ENCODE measurements at places on chromosomes 3 and 15. TPM values are rescaled to one million over a fixed set of nuclear protein-coding genes. Genes with fewer than 3 reads are reported as not detected.

GRCh38 chr3:70072180-70072579, 72.6 kb downstream of the SAMMSON start:
- DNase-seq, result no peak

GRCh38 chr3:129068291-129068886, 7.8 kb downstream of the GP9 start:
- no peak for DNase-seq

DNA sequence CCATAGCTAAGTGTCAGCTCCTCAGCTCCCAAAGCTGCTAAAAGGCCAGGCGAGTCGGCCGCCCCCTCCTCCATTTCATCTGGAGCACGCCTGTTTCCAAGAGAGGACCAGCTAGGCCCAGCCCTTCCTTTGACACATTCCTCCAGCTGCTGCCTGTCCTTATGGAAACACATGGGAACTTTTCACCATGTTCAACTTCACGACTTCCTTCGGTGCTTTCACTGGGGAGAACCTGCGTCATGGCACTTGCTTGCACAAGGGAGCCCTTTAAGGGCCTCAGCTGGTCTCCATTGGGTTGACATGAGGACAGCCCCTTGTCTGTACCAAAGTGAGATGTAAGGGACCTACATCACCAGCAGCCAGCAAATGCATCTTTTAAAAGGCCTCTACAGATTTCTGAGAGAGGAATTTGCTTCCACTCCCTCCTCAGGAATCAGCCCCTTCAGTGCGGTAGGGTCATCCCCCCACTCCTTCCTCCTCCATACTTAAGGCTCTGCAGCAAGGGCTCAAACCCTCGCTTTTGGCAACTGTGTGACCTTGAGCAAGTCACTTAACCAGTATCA, 2.1 kb downstream of the MAGI1 start:
- DNase-seq, result no peak

DNA sequence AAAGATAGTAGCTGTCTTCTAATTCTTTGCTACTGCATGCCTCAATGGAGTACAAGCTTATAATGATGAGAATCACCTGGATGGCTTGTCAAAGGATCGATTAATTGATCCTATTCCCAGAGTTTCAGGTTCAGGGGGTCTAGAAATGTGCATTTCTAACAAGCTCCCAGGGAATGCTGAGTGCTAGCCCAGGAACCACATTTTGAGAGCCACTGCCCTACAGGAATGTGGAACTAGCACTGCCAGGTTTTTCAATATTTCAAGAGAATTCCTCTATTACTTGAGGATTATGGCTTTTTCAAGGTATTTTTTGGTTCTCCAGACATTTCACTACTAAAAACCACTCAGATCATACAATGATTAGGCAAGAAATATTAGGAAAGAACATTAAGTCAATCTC, 52.7 kb downstream of the RARB start:
- DNase-seq, result no peak

The CADPS gene
- not detected for total RNA-seq

GRCh38 chr15:83289160-83289559, 4.7 kb upstream of the BNC1 start:
- DNase-seq, result no peak

- DNase-seq, result no peak
These were observed 57.9 kb upstream of the CTXND1 start for GRCh38 chr15:80309769-80310384.

The TP63 gene
- 1.5 TPM for total RNA-seq

The PRSS50 gene
- total RNA-seq, result not detected

- DNase-seq, result no peak
These were observed 27.0 kb upstream of the CAPN3 start for GRCh38 chr15:42332331-42332730.

GRCh38 chr15:35963326-35963725, 417.4 kb upstream of the DPH6 start:
- DNase-seq, result no peak

- no peak for DNase-seq
These were observed 2.4 kb downstream of the ADAMTS9 start for GRCh38 chr3:64685331-64685799.

The FOXB1 gene
- total RNA-seq, result 0.22 TPM

The WDR93 gene
- 0.18 TPM for total RNA-seq

DNA sequence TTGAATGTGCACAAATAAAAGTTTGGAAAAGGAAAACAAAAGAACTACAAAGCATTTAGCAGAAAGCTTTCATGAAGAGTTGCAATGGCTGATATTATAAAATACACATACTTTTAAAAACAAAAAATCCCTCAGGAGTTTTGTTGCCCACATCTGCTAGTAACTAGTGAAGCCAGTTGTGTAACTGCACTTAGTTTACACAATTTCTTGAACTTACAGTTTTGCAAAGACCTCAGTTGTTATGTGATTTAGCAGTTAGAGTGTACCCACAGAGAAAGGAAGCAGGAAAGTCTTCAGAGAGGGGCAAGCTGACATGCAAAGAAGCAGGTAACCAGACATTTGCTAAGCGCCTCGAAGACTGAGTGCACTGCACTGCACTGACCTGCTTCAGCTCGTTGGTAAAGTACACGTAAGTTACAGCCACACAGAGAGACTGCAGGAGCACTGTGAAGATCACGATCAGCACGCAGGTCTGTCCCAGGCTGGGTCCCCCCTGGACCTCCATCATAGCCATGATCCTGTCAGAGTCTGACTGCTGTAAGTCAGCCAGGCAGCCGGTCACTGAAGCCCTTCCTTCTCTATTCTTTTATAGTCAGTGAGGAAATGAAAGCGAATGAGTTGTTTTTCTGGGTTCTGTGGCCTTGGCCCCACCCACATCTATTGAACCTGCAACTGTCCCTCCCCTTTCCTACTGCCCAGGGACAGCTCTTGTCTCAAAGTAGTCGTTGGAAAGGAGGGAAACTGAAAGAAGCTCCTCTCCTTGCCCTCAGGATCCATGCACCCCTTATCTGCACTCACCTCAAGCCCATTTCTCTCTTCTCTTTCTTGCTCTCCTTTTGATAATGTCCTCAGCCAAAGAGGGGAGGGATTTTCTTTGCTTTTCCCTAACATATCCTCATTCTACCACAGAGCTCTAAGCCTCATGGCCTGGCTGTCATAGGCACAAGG, at the start of gene TNFSF10:
Gene TNFSF10, minus strand, starts transcription at position 560 of the 948 bp plus-strand sequence. Its CDS starts 46 bp downstream, at position 514.
- peak; percentile 19 for DNase-seq

The HEMK1 gene
- 22.7 TPM for total RNA-seq

- no peak for DNase-seq
These were observed 1166.9 kb downstream of the ZPLD1 start for GRCh38 chr3:103601666-103602065.

The TRPM1 gene
- not detected for total RNA-seq

GRCh38 chr3:116051586-116051985, 393.7 kb downstream of the LSAMP start:
- no peak for DNase-seq

DNA sequence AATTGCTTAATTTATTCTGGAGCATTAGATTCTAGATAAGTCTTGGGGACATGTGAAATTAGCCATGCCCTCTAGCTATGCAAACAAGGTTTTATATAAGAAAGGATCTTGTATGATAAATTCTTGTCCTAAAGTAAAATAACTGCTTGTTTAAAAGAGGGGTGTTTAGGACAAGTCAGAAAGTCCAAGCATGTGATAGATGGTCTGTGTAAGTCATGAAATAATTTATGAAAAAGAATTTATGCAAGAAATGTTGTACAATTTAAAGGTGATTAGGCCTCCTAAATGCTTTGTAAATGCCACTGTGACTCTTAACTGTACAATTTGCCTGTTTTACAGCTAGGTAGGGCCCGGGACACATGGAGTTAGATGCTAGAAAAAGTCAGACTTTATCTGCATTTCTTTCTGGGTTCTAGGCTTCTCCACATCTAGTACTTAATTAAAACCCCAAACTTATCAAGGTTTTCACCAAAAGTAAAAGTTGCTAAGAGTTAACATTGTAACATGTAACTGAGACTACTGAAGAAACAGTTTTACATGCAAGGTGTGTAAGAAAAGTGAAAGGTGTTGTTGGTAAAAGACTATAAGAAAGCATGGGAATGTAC, 13.2 kb downstream of the LINS1 start:
- no peak for DNase-seq

DNA sequence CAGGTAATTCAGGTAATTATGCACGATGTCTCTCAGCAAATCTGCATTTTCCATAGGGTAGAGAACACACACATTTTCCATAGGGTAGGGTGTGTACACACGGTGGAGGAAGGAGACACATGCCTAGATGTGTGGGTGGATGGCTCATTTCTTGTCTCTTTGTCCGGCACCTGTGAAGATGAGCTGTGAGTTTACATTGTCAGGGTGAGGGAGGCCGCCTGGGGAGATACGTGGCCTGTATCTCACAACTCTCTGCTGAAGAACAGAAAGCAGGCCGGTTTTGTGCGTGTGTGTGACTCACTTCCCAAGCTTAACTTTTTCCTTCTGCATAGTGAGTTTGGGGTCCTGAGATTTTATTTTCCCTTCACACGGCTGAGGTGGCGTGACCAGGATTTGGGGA, 60.3 kb downstream of the SLC6A6 start:
- no peak for DNase-seq

DNA sequence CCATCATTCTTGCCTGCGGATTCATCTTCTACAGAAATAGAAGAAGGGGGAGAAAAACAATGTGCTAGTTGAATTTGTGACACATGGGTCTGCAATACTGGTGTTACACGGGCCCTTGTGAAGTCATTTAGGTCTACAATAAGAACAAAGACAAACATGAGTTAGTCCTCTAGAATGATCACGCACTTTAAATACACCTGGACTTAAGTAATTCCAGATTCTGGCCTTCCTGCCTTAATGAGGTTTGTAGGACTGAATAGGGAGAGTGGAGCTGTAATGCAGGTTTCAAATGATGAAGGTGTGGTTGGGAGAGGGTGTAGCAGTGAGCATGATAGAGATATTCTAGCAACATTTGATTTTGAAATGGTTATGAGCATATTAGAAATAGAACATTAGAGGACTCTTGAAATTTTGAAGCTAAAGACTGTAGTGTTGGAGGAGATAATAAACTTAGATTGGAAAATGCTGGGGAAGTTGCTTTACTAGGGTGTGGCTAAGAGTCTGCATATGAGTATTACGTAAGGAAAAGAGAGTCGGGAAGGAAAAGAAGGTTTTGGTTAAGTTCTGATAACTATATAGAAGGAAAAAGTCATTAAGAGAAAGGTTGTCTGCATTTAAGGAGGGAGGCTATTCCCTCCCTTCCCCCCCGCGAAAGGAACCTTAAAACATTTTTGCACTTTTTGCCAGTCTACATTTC, 606 bp downstream of the EIF2A start:
- no peak for DNase-seq

GRCh38 chr3:128508852-128509251, 15.9 kb upstream of the GATA2 start:
- no peak for DNase-seq

The CCR9 gene
- total RNA-seq, result 4.0 TPM

GRCh38 chr3:976006-976405, 116.8 kb upstream of the CNTN6 start:
- no peak for DNase-seq

The ACTC1 gene
- total RNA-seq, result not detected

The GPR149 gene
- total RNA-seq, result not detected

GRCh38 chr3:143429628-143430514, 310.3 kb downstream of the CHST2 start:
- DNase-seq, result no peak

The KCNAB1 gene
- total RNA-seq, result not detected

DNA sequence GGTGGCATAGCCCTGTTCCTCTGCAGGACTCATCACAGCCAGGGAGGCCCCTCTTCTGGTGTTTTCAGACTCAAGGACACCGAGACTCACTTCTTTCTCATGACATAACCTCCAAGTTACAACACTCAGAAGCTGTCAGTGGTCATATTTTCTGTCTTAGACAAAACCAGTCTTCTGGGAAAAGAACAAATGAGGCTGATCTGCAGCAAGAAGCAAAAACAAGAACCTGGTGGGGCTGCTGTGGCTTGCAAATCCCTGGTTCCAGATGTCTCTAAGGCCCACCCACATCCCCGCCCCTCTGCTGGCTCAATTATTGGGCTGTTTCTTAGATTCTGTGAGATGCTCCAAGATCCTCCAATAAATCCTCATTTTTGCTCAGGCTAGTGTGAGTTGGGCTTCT, 16.6 kb upstream of the LOXL1 start:
- no peak for DNase-seq

GRCh38 chr3:113051787-113052186, 61.0 kb downstream of the GTPBP8 start:
- DNase-seq, result no peak

- no peak for DNase-seq
These were observed 139.3 kb downstream of the SERPINI1 start for GRCh38 chr3:167874671-167875372.

- no peak for DNase-seq
These were observed 2.1 kb downstream of the TRA2B start for GRCh38 chr3:185935465-185936272.

The ZPLD1 gene
- total RNA-seq, result not detected

DNA sequence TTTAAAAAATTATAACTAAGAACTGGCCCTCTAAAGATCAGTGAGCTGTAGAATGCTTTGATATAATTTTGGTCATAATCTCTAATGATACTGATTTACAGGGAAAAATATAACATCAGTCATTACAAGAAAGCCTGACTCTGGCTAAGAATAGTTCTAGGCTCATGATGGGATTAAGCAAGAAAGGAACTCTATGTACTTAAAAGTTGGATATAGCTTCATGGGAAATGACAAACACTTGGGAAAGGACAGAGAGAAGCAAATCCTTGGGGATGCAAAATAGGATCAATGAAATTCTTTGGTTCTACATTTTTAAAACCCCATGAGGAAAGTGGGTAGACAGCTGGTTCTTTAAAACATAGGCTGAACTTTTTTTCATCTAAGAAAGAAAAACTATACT, 472.7 kb upstream of the NR2F2 start:
- no peak for DNase-seq

DNA sequence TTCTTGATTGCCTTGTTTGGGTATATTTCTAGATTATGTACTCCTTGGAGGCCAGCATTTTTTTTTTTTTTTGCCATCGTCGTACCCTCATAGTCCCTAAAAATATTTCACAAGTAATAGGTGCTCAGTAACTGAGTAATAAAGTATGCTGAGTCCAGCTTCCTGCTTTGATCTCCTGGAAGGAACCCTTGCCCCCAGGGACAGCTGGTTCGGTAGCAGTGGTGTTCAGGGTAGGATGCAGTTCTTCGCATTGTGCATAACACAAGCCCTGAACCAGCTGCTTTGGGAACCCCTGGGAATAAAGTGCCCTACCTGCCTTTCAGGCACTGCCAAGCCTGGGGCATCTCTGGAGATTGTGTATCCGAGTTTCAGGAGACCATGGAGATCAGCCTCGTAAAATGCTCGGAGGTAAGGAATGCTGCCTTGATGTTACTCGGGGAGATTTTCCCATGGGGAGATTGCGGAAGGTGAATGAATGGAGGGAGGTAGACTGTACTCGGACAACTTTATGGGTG, 7.6 kb downstream of the MYZAP start:
- DNase-seq, result no peak

- DNase-seq, result no peak
These were observed 84.9 kb upstream of the TBL1XR1 start for GRCh38 chr3:177282119-177282655.

All from T-helper 17 cell (primary cell).